Tibial nerve (tissue), 4 donors: ENCODE measurements at places on chromosomes 13 and 19. TPM values are rescaled to one million over a fixed set of nuclear protein-coding genes. Genes with fewer than 3 reads are reported as not detected.

- DNase-seq = no peak
Observed at GRCh38 chr13:40818926-40819325, 29.5 kb downstream of the SLC25A15 start.

GRCh38 chr13:51329606-51330005, 9.9 kb upstream of the SERPINE3 start:
- DNase-seq = no peak

DNA sequence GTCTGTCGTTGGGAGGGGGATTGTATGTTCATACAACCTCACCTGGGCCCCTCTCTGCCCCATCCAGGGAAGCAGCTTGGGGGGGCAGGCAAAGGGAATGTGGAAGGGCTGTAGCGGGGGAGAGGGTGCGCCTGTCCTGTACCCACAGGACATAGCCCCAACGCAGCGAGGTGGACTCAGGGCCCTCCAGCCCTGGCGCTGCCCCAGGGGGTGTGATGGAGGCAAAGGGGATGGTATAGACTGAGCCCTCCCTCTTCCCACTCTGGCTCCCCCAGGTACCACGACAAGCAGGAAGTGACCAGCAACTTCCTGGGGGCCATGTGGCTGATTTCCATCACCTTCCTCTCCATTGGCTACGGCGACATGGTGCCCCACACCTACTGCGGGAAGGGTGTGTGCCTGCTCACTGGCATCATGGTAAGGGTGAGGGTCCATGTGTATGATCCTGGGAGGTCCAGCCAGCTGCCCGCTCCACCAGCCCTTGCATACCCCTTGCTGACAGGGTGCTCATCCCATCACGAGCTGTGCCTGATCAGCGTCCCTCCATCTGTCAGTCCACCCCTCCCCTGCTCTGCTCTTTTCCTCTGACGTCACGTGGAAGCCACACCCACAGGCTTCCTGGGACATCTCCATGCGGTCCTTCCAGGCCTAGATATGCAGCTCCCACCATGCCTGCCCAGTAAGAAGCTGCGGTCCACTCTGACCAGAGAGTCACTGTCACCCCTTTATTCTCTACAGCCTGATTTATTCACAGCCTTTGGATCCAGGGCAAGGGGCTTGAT, 18.3 kb downstream of the KCNN1 start:
- DNase-seq = no peak

DNA sequence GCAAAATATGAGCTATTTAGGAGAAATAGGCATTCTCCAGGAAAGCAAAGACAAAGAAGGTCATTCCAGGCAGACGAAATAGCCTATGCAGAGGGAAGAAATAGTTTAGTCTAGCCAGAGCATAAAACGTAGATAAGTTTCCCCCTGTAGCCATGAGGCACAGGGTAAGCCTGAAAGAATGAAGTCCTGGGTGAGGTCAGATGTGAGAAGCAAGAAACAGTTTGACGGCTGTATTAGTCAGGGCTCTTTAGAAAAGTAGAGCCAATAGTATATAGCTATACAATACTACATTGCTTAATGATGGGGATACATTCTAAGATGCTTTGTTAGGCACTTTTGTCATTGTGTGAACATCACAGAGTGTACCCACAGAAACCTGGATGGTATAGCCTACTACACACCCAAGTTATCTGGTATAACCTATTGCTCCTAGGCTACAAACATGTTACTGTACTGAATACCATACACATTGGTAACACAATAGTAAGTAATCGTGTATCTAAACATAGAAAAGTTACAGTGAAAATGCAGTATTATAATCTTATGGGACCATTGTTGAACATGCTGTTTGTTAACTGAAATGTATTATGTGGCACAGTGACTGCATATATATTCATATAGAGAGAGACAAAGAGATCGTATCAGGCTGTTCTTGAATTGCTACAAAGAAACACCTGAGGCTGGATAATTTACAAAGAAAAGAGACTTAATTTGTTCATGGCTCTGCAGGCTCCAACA, 59.3 kb upstream of the WDFY2 start:
- DNase-seq = no peak

GRCh38 chr13:100722517-100722916, 47.9 kb upstream of the TMTC4 start:
- DNase-seq = no peak

ZNF625 gene
- total RNA-seq = 11.6 TPM

GRCh38 chr13:81051873-81052272, 710.9 kb upstream of the SPRY2 start:
- no peak for DNase-seq

- no peak for DNase-seq
Observed at GRCh38 chr19:53994811-53995210, 3.4 kb downstream of the CACNG6 start.

GIPC1 gene
- 122 TPM for total RNA-seq

KCTD12 gene
- 169 TPM for total RNA-seq

- DNase-seq = no peak
Observed at GRCh38 chr13:41216160-41216559, 21.8 kb upstream of the KBTBD7 start.

GRCh38 chr19:16951529-16951928, 62.7 kb downstream of the F2RL3 start:
- no peak for DNase-seq

ZNF345 gene
- 8.4 TPM for total RNA-seq

SBK2 gene
- not detected for total RNA-seq

KRTDAP gene
- not detected for total RNA-seq

- DNase-seq = no peak
Observed at GRCh38 chr13:50921706-50922105, 12.1 kb downstream of the RNASEH2B start.

DNA sequence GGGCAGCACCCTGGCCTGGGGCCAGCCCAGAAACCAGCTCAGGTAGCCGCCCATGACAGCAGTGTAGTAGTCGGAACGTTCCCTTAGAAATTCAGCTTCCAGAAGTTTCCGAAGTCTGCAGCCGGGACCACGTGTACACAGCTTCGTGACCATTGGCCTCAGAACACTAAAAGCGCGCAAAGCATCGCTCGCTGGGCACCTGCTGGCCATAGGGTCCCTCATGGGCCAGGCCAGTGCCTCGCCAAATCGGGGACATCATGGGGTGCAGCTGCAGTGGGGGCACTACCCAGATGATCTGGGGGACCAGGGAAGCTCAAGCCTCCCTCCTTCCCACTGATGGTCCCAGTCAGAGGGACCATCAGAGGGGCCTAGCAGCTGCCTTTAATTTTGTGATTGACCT, 384.5 kb downstream of the MTUS2 start:
- DNase-seq = no peak
